ENCODE measurements at places on chromosomes 1 and 21.
A peak's percentile ranks its signal among the peaks of the same experiment; 100 is the strongest.

DNA sequence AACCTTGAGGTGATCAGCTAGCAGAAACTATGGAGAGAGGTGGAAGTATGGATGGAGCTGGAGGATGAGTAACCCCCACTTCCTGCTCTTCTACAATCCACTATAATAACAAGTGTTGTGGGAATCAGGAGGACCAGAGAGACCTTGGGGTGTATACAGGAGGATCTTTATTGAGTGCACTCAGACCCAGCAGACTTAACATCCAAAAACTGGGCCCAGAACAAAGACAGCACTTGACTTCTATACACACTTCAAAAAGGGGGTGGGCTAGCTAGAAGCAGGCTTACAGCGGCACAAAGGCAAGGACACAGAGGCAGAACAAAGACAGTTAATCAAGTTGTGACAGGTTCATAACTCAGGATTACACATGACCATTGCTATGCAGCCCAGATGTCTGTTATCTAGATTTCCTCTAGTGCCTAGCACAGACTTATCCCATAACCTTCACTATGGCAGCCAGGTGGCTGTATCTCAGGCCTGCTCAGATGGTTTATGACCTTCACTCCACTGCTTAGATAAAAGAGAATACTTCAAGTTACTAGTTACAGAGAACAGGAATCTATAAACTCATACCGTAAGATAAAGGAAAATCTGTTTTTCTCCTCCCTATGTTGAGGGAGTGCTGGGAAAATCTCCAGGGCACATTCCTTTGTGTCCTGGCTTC, 36.1 kb upstream of the PADI2 start:
- DNase-seq, result no peak

DNA sequence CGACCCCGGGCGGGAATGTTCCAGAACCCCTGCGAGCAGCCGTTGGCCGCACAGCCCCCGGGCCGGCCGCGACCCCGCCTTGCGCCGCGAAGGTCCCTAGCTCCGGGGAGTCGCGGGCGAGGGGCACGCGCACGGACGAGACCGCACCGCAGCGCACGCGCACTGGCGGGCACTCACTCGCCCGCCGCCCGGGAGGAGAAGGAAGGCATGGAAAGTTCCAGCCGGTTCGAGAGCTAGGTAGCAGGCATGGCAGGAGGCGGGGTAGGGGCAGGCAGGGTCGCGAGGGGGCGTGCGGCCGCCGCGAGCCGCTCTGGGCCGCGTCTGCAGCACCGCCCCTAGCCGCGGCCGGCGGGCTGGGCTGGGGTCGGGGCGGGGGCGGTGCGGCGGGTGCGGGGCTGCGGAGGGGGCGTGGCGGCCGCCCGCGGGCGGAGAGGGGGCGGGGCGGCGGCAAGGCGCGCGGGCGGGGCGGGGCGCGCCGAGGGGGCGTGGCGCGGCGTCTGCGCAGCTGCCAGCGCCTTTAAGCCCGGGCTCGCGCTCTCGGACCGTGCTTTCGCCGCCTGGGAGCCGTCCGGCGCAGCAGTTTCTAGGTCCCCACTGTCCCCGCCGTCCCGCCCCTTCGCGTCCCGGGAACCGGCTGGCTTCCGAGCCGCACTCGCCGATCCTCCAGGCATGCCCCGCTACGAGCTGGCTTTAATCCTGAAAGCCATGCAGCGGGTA, at the start of the genes MRPS6 and SLC5A3:
Gene MRPS6, plus strand, starts transcription at position 547 of the 717 bp plus-strand sequence. Its CDS starts 123 bp downstream, at position 670.
Gene SLC5A3, plus strand, starts transcription at position 547 of the 717 bp plus-strand sequence. CDS start 21,621 bp downstream, outside the sequence.
- DNase-seq, result peak; percentile 11

- DNase-seq, result no peak
Measured at GRCh38 chr1:83083589-83084224, 915.2 kb downstream of the TTLL7 start.

- DNase-seq, result no peak
Measured at GRCh38 chr1:209755926-209756614, at the start of gene TRAF3IP3. Gene TRAF3IP3, plus strand, starts transcription at chr1:209756053. Its CDS starts 3,987 bp downstream, at chr1:209760040.

- no peak for DNase-seq
Measured at GRCh38 chr1:240351690-240352089, 260.0 kb downstream of the FMN2 start.

DNA sequence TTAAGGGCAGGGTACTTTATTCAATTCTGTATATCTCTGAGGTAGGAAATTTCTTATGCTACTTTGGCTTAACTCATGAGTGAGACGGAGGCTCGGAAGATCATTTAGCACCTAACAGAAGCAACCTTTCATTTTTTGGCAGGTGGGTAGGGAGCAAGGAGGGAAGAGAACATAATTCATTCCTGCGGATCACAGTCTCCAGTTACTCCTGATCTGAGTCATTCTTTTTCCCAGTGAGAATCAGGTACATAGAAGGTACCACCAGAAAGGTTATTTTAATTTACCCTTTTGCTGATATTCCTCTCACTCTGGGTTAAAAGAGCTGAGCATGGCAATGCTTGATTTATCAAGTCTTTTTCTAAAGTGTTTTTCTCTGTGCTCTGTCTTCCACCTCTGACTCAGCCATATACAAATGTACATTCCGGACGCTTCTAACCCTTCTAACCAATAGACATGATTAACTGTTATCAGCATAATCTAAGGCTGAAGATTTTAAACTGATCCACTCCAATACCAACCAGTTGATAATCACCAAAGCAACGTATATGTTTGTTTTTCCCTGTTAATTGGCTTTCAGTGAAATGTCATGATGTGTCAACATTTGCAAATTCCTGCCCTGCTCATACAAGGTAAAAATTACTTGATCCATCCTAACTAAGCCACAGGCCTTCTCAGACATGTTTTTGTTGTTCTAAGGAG, 271.7 kb downstream of the DUSP10 start:
- DNase-seq, result no peak

DNA sequence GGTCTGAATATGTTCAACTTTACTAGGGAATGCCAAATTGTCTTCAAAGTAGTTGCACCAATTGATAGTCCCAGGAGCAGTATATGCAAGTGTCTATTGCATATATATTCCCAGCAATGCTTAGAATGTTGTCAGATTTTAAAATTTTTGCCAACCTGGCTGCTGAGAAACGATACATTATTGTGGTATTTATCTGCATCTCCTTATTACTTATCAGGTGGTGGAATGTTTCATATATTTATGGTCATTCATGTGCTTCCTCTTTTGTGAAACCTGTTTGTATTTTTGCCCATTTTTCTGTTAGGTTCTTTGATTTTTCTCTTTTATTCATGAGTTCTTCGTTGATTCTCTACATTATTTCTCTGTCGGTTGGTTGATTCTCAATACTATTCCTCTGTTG, 39.5 kb downstream of the COLGALT2 start:
- no peak for DNase-seq

GRCh38 chr1:194159941-194160340, 973.5 kb upstream of the B3GALT2 start:
- no peak for DNase-seq

DNA sequence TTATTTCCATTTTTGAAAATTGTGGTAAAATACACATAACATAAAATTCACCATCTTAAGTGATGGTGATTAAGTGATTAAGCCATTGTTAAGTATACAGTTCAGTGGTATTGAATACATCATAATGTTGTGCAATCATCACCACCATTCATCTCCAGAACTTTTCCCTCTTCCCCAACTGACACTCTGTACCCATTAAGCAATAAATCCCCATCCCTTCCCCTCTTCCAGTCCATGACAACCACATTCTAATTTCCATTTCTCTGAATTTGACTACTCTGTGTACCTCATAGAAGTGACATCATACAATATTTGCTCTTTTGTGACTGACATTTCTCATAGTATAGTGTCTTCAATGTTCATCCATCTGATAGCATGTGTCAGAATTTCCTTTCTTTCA, 124.8 kb downstream of the DISC1 start:
- DNase-seq, result no peak

DNA sequence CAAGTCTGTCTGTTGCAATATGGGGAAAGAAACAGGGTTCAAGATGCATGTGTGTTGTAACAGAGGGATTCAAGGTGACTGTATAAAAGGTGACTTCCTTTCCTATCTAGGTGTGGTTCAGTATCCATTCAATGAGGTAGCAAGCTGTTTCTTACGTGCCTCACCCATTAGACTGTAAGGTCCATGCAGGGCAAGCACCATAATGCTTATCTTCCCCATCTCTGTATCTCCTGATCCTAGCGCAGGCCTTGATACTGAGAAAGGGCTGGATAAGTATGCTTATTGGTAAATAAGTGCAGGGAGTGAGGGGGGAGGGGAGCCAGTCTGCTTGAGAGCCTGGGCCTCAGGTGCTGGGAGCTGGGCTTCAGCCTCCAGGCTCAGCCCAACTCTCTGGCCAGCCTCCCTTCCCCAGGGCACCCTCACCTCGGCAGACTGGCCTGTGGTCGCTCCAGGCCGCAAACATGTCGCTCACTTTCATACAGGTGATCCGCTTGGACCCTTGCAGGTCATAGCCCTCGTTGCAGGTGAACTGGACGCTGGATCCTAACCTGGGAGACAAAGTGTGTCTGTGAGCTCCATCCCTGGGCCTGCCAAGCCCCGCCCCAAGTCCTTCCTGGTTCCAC, 44.5 kb upstream of the HMGB4 start:
- no peak for DNase-seq

GRCh38 chr1:90400131-90400530, 317.0 kb downstream of the BARHL2 start:
- DNase-seq, result no peak

GRCh38 chr21:37742532-37742931, 173.7 kb downstream of the KCNJ6 start:
- DNase-seq, result no peak

Data from SHP77 treated with DMSO at 0.1 percent for 48 hours (cell line).